NCI-H1417 (cell line): ENCODE measurements at places on chromosomes 12 and 14.
A peak's percentile ranks its signal among the peaks of the same experiment; 100 is the strongest.

- DNase-seq: no peak
These were observed 66.1 kb downstream of the DYRK2 start for GRCh38 chr12:67714648-67715047.

DNA sequence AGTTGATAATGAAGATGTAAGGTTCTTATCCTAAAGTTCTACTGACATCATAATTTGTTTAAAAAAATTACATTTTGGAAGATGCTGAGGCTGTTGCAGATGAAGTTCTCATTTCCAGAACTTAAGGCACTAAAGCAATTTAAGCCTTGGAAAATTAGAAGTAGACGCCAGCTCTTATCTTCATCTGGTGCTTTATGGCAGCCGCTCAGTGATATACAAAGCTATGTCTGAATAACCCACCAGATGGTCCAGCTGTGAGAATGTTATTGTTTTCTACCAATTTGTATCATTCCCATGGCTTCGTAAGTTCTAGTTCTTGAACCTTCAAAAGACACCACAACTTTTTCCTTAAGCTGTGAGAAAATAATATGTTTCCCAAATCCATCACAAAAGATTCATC lies 212.1 kb upstream of the ARID2 start:
- DNase-seq: no peak

- DNase-seq: no peak
These were observed 138.0 kb downstream of the ZNF664 start for GRCh38 chr12:124111006-124111405.

DNA sequence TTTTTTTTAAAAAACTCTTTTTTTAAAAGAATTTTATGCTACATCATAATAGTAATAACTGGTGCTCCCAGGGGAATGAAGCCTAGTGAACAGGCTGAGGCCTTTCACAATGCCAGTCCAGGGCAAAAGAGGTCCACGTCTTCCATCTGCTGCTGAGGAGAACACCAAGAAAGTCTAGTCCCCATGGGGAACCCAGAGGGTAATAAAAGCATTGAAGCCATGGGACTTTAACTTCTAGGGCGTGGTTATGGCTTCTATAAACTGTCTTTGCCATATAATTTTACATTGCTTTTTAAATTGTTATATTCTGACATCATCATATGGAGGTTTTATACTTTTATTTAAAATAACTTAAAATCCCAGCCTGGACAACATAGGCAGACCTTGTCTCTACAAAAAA lies 64.3 kb downstream of the SLC16A7 start:
- DNase-seq: no peak

DNA sequence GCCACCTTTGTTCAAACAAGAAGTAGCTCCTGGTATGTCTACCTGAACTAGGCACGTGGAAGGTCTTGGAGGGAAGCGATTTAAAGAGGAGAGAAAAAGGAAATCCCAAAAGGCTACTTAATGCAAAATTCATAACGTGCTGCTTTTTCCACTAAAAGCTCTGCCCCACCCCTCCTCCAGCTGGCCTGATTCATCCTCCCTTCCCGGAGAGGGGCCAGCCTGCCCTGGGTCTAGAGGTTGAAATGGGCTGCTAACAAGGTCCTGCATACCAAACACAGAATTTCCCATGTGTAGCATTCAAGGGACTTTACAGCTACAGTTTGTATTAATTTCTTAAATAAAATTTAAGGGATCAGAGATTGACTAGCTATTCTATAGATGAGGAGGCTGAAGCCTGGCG lies 83.2 kb downstream of the KNTC1 start:
- DNase-seq: no peak

GRCh38 chr14:103528587-103529382 lies at the start of gene TRMT61A:
Gene TRMT61A, plus strand, starts transcription at chr14:103529196. Its CDS starts 783 bp downstream, at chr14:103529979.
- DNase-seq: peak; percentile 96

DNA sequence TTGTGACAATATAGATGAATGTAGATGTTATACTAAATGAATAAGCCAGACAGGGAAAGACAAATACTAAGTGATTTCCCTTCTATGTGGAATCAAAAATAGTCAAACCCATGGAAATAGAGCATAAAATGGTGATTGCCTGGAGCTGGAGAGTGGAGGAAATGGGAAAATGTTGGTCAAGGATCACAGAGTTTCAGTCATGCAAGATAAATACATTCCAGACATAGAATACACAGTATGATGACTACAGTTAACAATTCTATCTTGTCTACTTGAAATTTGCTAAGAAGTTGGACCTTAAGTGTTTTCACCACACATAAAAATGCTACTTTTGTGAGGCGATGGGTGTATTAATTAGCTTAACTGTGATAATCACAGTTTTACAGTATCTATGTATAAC lies 1182.7 kb downstream of the AACS start:
- no peak for DNase-seq

DNA sequence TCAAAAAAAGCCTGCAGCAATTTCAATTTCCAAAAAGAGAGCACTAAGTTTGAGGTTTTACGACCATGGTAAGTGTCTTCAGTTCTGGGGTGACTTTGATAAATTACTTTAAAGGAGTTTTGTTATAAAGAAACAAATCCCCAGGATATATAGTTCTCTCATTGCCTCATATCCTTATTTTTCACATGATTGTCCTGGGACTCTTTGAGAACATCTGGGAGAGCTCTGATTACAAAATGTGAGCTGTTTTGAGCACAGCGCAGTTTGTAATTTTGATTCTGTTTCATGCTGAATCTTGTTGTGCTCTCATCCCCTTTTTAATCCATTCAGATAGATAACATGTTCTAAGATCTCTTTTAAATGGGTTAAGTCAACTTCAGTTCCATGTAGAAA lies 67.7 kb upstream of the DCN start:
- no peak for DNase-seq

DNA sequence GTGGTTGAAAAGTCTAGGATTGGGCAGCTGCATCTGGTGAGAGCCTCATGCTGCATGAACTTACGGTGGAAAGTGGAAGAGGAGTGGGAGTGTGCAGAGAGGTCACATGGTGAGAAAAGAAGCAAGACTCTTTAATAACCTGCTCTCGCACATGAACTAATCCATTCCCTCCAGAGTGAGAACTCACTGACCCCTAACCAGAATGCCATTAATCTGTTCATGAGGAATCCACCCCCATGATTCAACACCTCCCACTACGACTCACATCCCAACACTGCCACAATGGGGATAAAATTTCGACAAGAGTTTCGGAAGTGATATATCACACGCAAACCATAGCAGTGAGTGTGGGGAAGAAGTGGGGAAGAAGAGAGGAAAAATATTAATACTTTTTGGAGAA lies 377.4 kb downstream of the NAV3 start:
- DNase-seq: no peak

GRCh38 chr12:131607658-131608447 lies 103.0 kb upstream of the SFSWAP start:
- no peak for DNase-seq

GRCh38 chr14:91545204-91545603 lies 35.1 kb upstream of the PPP4R3A start:
- DNase-seq: no peak

GRCh38 chr12:81303935-81304334 lies 226.1 kb downstream of the ACSS3 start:
- no peak for DNase-seq

DNA sequence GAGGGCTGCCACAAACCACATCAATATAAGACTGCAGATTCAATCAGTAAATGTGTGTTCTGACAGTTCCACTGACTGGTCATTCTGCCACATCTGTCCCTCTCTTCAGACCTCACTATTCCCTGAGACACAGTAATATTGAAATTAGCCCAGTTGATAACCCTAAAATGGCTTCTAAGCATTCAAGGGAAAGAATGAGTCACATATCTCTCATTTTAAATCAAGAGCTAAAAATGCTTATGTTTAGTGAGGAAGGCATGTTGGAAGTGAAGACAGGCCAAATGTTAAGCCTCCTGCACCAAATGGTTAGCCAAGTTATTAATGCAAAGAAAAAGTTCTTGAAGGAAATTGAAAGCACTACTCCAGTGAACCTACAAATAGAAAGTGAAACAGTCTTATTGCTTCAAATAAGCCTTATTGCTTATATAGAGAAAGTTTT lies 24.5 kb upstream of the KIF21A start:
- no peak for DNase-seq

GRCh38 chr12:66397574-66398290 lies 95.4 kb downstream of the HELB start:
- no peak for DNase-seq

- DNase-seq: peak; percentile 81
These were observed 59.3 kb downstream of the C14orf132 start for GRCh38 chr14:96098309-96098998.

DNA sequence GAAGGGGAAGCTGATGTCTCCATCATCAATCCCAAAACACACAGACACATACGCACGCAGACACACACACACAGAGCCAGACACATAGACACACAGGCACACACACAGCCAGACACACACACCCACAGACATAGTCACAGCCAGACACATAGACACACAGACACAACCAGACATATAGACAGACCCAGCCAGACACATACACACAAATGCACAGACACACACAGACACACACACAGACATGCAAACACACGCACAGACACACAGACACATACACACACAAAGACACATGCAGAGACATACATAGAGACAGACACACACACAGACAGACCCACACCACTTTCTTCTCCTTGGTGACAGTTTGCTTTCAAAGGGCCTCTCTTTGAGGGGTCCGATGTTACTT lies 6.3 kb downstream of the CCDC197 start:
- DNase-seq: no peak

GRCh38 chr14:59130462-59130861 lies 58.0 kb upstream of the DAAM1 start:
- no peak for DNase-seq

DNA sequence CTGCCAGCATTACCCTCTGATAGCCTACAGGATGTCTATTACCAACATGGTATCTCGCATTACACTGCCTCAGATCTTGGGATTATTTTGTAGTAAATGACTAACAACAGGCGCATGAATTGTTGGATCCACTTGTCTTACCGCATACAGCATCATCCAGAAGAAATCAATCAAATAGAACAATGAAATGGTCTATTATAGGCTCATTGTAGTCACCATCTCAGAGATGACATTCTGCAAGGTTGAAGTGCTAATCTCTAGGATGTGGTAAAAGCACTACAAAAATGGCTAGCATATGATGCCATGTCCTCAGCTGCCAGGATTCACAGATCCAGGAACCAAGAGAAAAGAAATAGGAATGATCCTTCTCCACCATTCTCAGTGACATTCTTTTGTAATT lies 52.0 kb downstream of the WASHC3 start:
- DNase-seq: no peak

- DNase-seq: no peak
These were observed 69.9 kb downstream of the DRAM1 start for GRCh38 chr12:101947316-101947715.

DNA sequence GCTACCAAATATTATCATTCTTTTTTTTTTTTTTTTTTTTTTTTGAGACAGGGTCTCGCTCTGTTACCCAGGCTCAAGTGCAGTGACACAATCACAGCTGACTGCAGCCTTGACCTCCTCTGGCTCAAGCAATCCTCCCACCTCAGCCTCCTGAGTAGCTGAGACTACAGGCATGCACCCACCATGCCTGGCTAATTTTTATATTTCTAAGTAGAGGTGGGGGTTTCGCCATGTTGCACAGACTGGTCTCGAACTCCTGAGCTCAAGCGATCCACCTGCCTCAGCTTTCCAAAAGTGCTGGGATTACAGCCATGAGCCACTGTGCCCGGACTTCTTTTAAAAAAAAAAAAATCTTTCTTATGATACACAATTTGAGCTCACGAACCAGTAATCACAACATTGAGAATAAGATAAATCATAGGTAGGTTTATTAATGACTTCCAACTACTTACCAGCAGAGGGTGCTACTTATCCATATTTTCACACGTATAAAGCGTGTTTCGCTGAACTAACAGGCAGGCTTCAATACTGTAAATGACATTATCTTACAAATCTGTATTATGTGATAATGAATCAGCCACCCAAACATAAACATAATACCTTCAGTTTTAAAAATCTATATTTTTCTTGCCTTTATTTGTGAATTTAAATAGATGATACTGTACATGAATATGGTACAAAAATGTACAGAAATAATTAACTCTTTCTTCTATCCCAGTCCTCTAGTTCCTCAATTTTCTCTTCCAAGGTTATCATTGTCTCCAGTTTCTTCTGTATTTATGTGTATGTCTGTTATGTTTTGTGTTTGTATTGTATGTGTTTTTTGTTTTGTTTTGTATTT lies 42.5 kb upstream of the BCAT1 start:
- peak; percentile 75 for DNase-seq

- no peak for DNase-seq
These were observed 61.9 kb downstream of the CCDC92 start for GRCh38 chr12:123910761-123911193.

DNA sequence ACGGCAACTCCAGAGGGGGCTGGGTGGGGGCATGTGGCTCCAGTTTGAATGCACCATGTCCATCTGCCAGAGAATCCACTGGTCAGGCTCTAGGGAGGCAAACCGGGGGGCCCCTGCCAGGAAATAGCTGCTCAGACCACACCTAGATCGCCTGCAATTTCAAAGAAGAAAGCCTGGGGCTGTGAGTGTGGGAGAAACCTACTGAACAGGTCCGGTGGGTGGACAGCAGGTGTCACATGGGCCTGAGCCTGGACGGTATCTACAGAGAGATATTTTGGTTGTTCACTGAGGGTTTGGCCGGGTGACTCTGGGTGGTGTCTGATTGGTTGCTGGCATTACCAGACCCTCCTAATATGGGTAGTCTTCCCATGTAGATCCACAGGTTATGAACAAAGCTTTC lies 32.0 kb downstream of the DAO start:
- no peak for DNase-seq

DNA sequence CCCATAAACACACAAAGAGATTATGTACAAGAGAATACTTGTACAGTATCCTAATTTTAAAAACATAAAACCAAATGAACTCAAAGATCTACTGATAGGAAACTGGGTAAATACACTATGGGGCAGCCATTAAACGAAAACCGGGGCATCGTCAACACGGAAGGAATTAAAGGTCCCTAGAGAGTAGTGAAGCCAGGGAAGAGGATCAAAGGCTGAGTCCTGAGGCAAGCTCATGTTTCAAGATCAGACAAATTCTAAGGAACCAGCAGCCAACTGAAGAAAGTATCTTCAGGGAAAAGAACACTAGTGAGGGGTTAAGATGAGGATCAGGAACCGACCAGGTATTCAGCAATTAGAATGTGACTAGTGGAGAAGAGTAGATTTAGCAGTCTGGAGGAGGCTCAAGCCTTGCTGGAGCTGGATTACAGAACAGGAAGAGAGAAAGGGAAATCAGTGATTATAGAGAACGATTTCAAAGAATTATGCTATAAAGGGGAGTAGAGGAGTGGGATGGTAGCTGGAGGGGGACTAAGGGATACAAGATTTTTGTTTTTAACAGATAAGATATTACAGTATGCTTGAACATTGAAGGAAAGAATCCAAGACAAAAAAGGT lies 23.7 kb downstream of the SEL1L start:
- DNase-seq: peak; percentile 69

DNA sequence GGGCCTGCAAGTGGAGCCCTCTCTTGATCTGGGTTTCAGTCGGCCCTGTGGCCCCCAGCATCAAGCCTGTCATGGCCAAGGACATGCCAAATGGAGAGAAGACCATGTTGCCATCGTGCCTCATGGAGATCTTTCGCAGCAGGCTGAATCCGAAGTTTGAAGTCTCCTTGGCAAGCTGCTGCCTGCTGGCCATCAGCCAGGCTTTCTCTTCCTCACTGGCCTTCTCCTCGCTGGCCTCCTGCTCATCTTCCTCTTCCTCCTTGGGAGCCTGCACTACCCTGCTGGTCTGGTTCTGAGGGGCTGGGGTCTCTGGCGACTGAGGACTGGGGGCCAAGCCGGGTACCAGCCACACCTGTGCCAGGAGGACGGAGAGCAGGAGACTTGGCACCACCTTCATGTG lies 2.9 kb downstream of the SERPINA10 start:
- DNase-seq: no peak

GRCh38 chr12:89016970-89017778 lies 335.1 kb downstream of the DUSP6 start:
- DNase-seq: peak; percentile 86
